Spleen (tissue), 13 donors: ENCODE measurements at places on chromosomes 5 and 9. TPM values are rescaled to one million over a fixed set of nuclear protein-coding genes. Genes with fewer than 3 reads are reported as not detected.
A peak's percentile ranks its signal among the peaks of the same experiment; 100 is the strongest.

The LTC4S gene
- 3.8 TPM for polyA plus RNA-seq

The STKLD1 gene
- 1.5 TPM for polyA plus RNA-seq

The ZNF483 gene
- polyA plus RNA-seq: 0.42 TPM

The SV2C gene
- polyA plus RNA-seq: 0.13 TPM

The TRAF2 gene
- polyA plus RNA-seq: 13.6 TPM

The PTPN3 gene
- polyA plus RNA-seq: 0.29 TPM

The OR1N2 gene
- not detected for polyA plus RNA-seq

The SLC27A6 gene
- 0.41 TPM for polyA plus RNA-seq

The TOMM5 gene
- 106 TPM for polyA plus RNA-seq

DNA sequence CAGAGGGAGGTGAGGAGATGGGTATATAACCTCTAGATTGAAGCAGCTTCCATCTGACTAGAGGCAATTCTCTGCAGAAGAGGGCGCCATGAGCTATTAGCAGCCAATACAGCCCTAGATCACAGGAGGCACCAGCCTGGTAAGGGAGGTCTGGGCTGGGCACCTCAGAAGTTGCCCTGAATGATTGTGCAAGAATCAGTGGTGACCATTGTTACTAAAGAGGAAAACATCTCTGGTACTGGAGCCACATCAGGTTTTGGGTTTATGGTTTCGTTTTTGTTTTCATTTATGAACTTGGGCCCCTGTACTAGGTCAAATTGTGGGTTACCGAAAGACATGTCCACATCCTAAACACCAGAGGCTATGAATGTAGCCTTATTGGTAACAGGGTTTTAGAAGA is 342.0 kb downstream of the MLLT3 start:
- no peak for DNase-seq

DNA sequence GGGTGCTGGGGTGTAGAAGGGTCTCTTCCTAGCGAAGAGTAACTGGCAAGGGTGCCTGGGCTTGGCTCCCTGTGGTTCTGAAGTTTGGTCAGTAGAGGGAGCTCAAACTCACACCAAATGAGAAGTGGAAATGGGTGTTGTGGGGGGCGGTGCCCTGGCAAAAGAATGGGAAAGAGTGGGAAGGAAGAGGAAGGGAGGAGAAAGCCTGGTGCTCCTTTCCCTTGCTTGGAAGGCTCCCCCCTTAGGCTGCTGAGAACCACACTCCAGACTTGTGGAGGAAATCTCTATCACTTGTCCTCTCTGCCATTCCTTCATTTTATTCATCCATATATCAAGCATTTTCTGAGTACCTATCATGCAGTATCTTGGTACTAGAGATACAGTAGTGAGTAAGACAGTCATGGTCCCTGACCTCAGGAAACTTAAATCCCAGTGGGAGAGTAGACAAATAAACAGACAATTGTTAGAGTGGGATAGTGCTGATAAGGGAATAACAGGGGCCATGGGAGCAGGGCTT is 13.0 kb downstream of the SLC4A9 start:
- DNase-seq: peak; percentile 79

DNA sequence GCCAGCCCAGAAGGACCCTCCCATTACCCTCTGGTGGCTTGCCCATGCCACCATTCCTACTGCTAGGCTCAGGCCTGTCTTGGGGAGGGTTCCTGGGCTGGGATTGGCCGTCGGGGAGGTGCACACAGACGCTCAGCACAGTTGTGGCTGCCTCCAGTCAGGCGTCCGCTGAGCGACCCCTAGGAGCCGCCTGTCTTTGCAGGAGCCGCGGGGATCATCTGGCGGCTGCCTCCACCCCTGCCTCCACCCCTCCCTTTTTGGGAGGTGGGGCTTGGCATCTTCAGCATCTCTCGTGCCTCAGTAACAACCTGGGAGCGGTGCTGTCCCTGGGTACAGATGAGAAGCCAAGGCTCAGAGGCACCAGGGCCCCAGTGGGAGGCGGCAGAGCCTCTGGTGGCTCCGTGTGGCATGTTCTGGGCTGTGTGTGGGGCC is 39.6 kb downstream of the RXRA start:
- DNase-seq: no peak

DNA sequence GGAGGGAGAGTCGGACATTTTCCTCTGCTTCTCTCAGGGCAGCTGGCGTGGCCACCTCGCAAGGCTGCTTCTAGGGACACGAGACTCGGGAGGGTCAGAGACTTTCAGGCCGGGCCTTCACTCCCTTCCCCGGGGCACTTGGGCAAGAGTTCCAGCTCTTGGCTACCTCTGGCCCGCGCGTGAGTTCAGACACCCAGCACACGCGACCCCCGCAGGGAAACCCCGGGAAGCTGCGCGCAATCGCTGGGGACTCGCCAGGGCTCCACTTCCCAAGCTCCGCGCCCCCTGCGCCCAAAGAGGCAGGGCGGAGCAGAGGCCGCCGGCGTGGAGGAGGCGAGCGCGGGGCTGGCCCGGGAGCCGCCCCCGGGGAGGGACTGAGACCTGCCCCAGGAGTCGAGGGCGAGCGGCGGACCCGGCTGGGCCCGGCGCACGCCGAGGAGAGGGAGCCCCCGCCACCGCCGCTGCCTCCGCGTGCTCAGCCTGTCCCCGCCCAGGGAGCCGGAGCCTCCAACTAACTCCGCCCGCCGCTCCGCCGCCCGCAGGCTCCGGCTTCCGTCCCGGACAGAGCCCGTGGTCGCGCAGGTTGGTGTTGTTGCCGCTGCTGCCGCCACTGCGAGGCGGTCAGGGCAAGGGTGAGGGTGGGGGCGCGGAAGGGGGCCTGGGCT is at the start of gene PAM:
Gene PAM, plus strand, starts transcription at position 539 of the 665 bp plus-strand sequence. CDS start 110,891 bp downstream, outside the sequence.
- DNase-seq: peak; percentile 96

- DNase-seq: no peak
Observed at GRCh38 chr5:59261969-59262368, 631.6 kb downstream of the PDE4D start.

GRCh38 chr5:142676318-142676717 is 9.6 kb downstream of the FGF1 start:
- DNase-seq: no peak

DNA sequence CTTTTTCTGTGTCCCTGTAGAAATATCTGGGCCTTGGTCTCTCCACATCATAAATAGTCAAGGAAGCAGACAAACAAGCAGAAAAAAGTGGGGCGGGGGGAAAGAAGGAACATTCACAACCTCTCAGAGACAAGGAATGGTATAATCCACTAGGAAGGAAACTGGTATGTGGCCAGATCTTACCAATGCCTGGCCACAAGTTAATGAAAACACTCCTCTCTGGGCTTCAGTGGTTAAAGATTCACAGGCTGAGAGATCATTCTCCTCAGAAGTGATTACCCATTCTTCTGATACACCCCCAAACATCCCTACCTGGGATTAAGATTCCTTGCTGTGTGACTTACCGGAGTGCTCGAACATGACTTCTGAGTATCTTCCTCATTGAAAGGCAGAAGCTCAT is 290.6 kb downstream of the MARCHF11 start:
- no peak for DNase-seq

DNA sequence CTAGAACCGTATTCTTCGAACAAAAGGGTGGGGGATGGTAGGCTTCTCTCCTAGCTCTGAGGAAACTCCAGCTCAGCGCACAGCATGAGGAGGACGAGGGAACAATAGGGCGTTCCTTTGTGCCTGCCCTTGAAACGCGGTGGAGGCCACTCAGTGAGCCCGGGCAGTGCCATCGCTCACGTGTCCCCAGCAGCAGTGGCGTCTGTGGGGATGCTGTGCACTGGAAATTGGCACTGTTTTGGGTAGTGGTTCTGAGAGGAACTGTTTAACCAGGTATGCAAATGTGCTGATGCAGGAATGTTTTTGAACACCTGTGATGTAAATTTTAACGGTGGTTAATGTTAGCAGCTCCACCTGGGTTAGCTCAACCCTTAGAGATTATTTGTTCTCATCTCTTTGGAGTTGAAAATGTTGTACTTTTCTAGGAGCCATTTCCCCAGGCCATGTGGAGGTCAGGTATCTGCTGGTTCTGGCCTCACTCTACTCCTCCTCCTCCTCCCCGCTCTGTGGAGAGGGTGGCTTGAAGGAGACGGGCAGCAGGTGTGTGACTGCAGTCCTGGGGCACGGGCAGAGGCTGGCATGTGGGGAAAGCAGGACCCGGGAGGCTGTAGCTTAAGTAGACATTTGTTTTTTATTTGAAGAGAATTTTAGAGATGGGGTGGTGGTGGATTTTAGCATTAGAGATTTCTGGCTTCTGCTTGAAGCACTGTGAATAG is 48.3 kb downstream of the EHMT1 start:
- peak; percentile 84 for DNase-seq

DNA sequence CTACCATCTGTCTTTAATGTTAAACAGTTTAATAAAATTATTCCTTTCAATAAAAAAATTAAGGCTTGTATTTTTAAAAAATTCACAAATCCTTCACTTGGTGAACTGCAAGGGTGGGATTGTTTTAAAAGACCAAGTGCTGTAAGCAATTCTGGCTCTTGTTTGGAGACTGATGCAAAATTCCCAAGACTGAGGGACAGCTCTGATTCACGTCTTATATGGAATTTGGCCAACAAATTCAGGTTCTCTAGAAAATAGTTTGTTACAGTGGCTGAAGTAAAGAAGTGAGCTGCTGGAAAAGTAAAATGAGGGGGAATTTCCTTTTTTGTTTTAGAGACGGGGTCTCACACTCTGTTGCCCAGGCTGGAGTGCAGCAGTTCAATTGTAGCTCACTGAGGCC is 58.3 kb downstream of the PRELID2 start:
- no peak for DNase-seq

DNA sequence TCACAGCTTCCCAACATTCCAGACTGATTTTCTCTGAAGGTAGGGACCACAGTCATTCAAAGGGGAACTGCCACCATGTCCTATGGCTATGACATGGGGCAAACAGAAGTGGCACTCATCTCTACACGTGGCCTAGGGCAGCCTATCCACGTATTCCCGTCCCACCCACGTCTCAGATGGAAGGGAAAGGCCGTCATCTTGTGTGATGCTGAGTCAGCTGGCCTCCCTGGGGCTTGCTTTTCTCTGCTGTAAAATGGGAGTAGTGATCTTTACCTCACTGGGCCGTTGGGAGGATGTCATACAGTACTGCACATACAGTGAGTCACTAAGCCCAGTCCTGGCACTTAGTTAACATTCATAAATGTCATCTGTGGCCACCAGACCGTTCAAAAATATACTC is 72.3 kb downstream of the RAPGEF1 start:
- no peak for DNase-seq

DNA sequence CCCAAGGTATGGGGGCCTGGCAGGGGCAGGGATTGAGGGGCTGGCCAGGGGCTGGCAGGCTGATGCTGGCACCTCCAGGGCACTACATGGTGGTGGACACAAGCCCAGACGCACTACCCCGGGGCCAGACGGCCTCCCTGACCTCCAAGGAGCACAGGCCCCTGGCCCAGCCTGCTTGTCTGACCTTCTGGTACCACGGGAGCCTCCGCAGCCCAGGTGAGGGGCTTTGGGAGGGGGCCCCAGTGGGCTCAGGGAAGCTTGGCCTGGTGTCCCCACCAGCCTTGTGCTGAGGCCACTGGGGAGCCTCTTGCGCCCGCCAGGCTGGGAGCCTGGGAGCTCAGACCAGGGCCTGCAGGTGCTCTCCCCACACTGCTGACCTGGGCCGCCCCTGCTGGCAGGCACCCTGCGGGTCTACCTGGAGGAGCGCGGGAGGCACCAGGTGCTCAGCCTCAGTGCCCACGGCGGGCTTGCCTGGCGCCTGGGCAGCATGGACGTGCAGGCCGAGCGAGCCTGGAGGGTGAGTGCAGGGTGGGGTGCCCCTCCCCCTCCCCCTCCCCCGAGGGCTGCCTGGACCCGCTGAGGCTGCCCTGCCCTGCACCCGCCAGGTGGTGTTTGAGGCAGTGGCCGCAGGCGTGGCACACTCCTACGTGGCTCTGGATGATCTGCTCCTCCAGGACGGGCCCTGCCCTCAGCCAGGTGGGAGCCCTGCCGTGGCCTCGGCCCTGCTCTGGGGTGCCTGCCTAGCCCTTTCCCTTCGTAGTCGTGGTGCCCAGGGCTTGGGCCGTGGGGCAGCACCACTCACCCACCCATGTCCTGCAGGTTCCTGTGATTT is 5.7 kb downstream of the MAMDC4 start:
- DNase-seq: peak; percentile 72

- DNase-seq: no peak
Observed at GRCh38 chr5:103120607-103121200, 603 bp downstream of the PPIP5K2 start.

DNA sequence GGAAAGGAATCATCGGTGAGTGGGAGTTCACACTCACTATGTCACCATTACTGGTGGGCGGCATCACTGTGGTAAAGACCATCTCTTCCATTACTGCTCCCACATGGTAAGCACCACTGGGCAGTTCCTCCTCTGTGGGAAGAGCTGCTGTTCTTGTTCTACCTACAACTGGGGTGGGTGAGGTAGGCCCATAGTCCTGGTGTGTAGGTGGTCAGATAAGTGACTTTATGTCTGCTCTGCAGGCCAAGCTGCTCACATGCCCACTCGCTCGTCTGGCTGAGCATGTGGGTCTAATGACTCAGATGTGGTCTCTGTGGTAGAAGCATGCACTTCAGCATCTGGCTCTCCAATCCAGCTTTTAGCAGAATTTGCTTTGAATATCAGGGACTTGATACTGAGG is 82.9 kb downstream of the TMEM215 start:
- no peak for DNase-seq

GRCh38 chr9:89522261-89522958 is 24.5 kb upstream of the SEMA4D start:
- peak; percentile 90 for DNase-seq

DNA sequence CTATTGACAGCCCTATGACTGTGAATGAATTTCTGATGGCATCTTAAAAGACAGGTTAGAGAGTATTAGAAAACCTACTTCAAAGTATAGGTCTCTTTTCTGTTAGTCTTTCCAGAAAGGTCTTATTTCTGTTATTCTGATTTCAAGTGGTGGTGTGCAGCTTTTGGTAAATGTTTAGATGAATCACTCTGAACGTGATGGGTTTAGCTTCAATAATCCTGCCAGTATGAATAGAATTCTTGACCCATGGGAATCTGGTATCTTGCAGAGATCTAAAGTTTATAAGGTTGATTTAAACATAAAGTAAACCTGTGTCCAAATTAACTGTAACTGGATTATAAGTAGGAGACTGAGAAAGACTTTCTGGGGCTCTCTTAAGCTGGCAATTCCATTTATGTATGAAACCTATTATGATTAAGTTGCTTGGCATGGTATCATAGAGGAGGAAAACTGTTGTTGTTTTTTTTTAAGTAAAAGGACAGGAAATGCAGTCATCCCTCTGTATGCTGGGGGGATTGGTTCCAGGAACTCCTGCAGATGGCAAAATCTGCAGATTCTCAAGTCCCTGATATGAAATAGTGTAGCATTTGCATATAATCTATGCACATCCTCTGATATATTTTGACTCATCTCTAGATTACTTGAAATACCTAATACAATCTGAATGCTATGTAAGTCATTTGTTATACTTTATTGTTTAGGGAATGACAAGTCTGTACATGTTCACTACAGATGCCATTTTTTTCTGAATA is 77.0 kb upstream of the ADAMTS19 start:
- no peak for DNase-seq

DNA sequence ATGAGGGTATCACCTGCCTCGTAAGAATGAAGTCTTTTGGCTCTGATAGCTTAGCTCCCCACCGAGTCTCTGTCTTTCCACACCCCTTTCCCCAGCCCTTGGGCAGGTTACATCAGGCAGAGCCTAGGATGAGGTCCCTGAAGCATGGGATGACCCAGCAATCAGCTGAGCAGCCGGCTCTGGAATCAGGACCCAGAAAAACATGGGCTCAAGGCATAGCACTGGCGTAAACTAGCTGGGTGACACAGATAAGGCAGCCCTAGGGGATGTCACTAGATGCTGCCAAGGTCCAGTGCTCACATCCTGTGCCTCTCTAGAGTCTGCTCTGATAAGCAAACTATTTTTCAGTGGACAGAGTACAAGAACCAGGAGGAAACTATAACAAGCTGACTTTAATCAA is 26.6 kb downstream of the IDNK start:
- no peak for DNase-seq
